Erythroblast (primary cell): ENCODE measurements at places on chromosomes 6 and 20.

- DNase-seq = no peak
These were observed 51.1 kb downstream of the MMS22L start for GRCh38 chr6:97231911-97232310.

- no peak for DNase-seq
These were observed 9.1 kb upstream of the TLDC2 start for GRCh38 chr20:36866681-36867495.

DNA sequence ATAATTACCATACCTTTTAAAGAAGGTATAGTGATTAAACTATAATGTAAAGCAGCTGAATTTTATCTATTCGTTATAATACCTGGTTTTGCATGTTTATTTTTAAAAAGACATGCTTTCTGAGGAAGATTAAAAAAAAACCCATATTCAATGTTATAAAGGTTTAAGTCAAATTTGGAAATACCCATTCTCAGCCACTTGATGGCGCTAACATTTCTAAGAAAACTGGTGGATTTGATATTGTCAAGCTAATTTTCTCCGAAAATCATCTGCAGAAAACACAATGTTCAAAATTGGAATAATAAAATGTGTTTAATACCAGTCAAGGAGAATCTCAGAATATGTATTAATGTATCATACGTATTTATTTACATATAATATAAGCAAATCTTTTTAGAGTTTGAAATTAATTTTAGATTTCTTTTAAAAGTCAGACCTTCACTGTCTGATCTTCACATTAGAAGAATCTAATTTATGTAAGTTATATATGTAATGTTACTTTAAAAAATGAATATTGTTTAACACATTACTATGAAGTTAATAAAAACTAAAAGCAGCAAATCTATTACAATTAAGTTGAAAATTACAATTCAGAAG is 35.0 kb downstream of the SHPRH start:
- peak; percentile 74 for DNase-seq

DNA sequence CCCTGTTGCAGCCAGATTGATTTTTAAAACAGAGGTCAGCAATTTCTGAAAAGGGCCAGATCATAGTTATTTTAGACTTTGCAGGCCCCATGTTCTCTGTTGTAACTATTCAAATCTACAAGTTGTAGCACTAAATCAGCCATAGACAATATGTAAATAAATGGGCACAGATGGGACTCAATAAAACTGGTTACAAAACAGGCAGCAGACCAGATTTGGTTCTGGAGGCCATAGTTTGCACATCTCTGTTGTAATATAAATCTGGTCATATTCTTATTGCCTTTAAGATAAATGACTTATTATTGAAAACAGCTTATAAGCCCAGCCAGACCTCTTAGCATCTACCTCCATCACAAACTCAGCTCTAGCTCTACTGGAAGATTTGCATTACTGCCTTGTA is 114.0 kb upstream of the ARG1 start:
- no peak for DNase-seq

DNA sequence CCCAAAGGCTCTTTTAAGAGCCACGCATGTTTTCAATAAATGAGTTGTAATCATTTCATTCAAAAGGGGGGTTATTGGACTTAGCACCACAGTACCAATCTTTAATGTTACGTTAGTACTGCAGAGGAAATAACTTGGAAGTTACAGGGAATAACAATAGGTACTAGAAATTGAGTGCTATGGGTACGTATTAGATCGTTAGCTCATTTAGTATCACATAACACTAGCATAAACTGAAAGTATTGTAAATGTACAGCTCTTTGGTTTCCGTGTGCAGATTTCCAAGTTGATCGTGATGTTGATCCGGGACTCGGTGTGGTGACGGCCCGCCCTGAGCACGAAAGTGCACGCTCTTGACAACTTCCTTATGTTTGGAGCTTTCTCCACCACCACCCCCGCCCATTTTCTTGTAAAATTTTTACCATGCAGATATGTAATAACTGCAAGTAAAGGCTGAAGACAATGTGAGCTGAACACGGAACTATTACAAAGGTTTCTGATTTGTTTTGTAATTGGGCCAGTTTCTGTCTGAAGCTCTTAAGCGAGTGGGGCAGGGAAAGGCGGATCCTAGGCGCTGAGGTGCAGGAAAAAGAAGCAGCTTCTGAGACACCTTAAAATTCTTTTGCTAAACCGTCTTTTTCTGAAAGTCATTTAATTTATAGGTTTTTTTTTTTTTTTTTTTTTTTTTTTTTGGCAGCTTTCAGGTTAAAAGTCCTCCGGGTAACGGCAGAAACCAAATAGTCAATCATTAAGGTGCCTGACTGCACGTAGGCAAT is 71.5 kb downstream of the HFE start:
- DNase-seq = peak; percentile 90

DNA sequence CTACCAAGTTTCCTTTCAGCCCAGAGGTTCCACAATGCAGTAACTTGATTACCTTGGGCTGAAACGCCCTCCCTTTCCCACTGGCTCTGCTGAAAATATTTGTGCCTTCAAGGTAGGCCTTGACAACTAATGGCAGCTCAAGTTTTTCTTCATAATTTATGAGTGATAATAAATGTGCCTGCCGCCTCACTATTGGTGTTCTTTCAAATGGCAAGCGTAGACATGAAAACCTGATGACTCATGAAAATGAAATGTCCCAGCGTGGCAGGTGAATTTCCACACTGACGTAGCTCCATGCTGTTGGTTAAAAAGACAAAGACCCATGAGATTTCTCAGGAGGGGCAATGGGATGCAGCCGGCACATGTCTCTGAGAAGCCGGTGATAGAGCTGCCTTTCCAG is 107.2 kb upstream of the GGTLC1 start:
- no peak for DNase-seq
